ENCODE measurements at places on chromosomes 7 and 10.

GRCh38 chr10:28400681-28401080 is 97.8 kb upstream of the MPP7 start:
- no peak for DNase-seq

DNA sequence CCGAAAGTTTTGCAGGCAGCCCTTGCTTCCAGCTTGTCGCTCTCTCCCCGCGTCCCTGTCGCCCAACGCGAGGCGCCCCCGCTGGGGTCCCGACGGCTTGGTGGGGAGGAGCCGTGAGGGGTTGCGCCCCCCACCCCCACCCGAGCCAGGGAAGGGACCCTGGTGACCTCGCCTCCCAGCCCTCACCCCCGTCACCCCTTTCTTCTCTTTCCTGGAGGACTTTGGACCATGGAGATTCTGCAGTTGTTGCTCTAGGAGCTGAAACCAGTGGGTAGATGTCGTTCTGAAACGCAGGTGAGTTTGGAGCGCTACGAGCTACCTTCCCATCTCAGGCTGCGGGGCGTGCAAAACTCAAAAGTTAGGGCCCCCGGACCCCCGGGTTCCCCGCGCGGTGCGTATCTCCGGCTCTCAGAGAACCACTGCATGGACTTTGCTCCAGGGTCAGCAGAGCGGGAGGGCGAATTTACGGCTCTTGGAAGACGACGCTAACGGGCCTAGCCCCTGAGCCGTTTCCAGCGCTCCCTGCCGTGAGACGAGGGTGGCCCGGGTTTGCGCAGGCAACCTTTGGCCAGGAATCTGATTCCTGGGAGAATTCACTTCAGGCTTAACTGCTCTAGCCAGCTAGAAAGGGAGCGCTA is 684 bp upstream of the ATXN7L1 start:
- DNase-seq: peak; percentile 11

- peak; percentile 39 for DNase-seq
Measured at GRCh38 chr10:23344241-23344841, at the start of gene C10orf67. Gene C10orf67, minus strand, starts transcription at chr10:23344797. Its CDS starts 23 bp downstream, at chr10:23344774.

- no peak for DNase-seq
Measured at GRCh38 chr10:110498087-110498981, 627 bp downstream of the DUSP5 start.

- DNase-seq: no peak
Measured at GRCh38 chr10:70885481-70885880, 2.9 kb downstream of the PCBD1 start.

GRCh38 chr10:70426823-70427222 is 14.7 kb downstream of the NODAL start:
- DNase-seq: no peak

DNA sequence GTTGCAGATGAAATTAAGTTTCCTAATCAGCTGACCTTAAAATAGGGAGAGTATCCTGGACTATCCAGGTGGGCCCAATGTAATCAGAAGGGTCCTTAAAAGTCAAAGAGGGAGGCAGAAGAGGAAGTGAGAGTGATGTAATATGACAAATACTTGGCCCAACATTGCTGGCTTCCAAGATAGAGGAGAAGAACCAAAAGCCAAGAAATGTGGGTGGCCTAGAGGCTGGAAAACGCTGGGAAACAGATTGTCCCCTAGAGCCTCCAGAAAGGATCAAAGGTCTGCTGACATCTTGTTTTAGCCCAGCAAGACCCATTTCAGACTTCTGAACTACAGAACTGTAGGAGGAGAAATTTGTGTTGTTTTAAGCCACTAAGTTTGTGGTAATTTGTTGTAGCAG is 79.7 kb upstream of the NOBOX start:
- DNase-seq: no peak

Data from brain microvascular endothelial cell (primary cell).